ENCODE measurements at places on chromosomes 2 and 18.

DNA sequence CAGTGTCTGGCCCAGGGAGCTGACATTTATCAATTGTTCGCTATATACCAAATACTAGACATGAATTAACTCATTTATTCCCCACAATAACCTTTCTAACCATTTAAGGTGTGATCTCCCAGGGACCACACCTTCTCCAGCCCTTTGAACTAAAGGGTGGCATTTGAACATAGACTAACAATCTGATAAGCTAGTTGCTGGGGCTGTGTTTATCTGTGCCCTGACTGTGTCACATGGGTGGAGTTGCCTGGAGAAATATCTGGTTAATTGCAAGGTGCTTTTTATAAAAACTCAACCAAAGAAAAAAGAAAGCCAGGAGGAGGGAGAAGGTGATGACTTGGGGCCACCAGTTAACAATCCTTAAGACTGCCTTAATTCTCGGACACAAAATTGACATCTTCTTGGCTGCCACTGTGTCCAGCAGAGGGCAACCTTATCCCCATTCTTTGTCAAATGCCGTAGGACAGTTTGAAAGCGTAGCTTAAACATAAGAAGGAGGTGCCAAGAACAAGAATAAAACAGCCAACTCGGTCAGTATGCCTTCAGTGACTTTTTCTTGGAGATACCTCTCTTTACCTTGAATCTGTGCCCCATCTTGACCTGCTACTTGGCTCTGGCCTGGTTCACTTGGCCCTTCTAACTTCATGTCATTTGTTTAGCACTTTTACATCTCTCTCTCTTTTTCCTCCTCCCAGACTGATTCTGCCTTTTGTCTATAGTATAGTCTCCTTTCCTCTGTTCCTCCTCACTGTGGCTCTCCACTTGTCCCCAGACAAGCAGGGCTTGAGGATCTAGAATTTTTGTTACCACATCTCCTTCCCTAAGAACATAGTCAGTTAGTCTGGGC lies 183.4 kb downstream of the MYO3B start:
- DNase-seq = no peak

DNA sequence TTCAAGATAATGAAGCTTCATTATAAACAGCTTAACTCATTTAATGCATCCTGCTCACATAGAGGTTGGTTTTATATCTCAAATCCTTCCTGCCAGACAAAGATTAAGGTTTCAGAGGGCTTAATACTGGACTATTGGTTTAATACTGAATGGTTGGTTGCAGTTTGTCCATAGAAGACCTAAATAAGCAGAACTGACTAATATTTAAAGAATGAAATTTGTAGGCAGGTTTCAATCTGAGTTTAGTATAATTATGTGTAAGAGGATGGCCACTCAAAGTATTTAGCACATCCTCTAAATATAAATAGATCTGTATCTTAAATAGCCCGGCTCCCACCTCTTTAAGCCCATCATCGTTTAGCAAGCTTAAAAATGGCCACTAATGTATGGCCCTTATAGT lies 92.5 kb downstream of the EPB41L5 start:
- no peak for DNase-seq

- DNase-seq = no peak
These were observed 393.0 kb upstream of the SALL3 start for GRCh38 chr18:78586586-78586985.

DNA sequence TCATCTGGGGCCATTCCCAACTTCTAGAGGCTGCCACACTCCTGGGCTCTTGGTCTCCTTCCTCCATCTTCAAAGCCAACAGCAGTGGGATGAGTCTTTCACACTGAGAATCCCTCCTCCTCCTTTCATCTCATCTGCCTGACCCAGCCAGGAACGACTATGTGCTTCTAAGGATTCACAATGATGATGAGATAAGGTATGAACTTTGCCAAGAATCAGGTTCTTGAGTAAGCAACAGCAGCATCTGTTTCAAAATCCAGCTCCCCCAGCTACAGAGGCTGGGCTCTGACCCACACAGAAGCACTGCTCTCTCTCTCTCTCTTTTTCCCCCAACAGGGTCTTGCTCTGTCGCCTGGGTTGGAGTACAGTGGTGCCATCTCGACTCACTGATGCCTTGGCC lies 46.4 kb downstream of the TIMM21 start:
- DNase-seq = no peak

GRCh38 chr18:42517896-42518295 lies 562.9 kb downstream of the PIK3C3 start:
- DNase-seq = no peak

GRCh38 chr18:49094979-49095632 lies 144.3 kb upstream of the SMAD7 start:
- DNase-seq = peak; percentile 47

DNA sequence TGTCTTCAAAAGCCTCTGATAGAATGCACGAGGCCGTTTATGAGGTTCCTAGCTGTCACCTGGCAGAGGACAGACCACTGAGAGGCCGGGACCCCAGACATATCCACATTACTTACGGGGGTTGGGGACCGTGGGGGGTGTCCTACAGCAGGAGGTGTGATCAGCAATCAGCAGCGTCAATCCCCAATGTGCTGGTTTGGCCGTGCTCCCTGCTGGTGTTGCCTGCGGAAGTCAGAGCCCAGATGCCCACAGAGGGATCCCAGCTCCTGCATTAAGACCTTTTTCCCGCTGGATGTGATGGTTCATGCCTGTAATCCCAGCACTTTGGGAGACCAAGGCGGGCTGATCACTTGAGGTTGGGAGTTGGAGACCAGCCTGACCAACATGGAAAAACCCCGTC lies 20.8 kb upstream of the SP5 start:
- DNase-seq = no peak

- no peak for DNase-seq
These were observed 70.6 kb downstream of the CAPN13 start for GRCh38 chr2:30736461-30737325.

GRCh38 chr2:182481676-182482075 lies 54.8 kb upstream of the PDE1A start:
- no peak for DNase-seq

DNA sequence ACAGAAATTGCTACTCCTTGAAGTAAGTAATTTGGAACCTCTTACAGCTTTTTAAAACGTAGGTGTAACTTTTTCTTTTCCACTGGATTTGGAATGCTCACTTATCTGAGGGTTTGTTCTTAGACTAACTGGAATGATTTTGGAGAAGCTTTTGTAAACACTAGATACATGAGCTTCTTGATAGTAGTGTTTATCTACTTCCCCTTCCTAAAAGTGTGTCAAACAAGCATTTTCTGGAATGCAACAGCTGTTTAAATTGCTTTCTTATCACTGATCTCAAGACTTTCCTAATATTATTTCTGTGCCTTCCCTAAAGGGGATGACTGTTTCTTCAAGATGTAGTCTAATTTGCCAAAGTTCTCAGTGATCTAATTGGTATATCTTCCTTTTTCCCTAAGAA lies 282.6 kb downstream of the CCDC178 start:
- no peak for DNase-seq

DNA sequence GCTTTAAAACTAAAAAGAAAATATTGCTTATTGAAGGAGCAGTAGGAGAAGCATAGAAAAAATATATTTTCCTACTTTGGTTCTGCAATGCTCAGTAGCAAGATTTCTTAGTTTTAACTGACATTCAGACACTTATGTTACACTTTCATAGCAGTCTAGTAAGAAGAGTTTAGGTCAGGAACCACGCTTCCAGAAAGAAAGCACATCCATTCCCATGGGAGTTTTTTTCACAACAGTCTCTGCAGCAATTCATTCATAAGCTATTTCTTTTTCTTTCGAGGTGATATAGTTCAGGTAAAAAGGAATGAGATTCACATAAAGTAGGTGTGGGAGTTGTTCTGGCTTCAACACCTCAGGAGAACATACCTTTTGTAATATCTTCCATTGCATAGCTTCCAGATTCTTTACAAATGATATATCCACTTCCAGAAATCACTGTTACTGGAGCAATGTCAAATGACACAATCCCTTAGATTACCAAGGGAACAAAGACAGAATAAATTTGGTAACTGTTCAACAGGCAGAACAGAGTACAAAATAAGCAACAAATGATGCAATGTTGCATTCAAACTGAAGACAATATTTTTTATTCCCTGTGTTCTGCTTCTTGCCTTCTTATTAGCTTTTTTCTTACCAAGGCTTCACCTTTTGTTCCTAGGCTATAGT lies 95.2 kb upstream of the GULP1 start:
- no peak for DNase-seq

GRCh38 chr2:32182667-32183066 lies 17.0 kb downstream of the SLC30A6 start:
- no peak for DNase-seq

DNA sequence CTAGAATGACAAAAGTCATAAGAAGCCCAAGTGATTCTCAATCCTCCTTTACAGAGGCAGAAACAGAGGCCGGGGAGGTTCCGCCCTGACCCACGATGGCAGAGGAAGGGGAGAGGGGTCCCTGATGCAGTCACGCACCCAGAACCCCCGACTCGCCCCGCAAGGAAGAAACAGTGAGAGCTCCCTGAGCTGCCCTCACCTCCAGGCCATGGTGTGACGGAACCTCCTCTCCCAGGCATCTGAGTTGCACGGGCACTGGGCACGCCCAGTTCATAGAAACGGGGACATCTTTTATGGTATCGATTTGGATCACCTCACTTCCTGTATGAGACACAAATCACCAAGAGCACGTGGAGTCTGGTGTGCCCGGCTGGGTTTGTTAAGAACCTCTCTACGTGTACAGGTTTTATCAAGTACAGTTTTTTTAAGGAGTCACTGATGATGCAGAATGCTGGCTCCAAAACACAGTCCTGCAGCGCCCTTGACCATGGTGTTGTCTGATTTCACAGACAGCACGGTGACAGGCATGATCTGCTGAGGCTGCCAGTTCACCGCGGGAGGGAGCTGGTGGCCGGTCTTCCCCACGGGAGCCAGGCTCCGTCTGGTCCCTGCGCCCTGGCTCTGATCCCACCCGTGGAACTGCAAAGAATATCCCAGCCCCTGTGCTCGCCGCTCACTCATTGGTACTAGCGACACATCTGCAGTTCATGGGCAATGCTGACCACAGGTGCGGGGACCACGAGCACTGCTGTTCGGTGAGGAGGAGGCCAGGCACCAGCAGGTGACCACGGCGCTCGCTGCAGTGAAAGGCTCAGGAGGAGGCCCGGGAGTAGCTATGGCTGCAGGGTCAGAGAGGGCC lies 35.6 kb downstream of the PXDN start:
- DNase-seq = no peak

GRCh38 chr18:28657961-28658360 lies 481.0 kb upstream of the CDH2 start:
- DNase-seq = peak; percentile 4

DNA sequence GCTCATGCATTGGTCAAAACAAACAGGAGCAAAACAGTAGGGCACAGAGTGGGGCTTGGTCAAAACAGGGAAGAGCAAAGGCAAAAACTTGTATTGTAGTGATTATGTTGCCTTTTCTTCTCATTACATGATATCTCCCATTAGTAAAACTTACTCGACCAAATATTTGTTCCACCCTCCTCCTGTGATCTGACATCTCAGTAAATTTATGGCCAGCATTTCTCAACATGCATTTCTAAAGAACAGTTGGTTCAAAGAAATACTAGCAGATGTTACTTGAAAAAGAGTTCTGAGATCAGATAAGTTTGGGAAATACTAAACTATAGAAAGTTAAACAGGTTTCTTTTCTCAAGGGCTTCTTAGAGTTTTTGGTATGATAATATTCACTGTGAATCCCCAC lies 423.1 kb downstream of the FIGN start:
- no peak for DNase-seq

DNA sequence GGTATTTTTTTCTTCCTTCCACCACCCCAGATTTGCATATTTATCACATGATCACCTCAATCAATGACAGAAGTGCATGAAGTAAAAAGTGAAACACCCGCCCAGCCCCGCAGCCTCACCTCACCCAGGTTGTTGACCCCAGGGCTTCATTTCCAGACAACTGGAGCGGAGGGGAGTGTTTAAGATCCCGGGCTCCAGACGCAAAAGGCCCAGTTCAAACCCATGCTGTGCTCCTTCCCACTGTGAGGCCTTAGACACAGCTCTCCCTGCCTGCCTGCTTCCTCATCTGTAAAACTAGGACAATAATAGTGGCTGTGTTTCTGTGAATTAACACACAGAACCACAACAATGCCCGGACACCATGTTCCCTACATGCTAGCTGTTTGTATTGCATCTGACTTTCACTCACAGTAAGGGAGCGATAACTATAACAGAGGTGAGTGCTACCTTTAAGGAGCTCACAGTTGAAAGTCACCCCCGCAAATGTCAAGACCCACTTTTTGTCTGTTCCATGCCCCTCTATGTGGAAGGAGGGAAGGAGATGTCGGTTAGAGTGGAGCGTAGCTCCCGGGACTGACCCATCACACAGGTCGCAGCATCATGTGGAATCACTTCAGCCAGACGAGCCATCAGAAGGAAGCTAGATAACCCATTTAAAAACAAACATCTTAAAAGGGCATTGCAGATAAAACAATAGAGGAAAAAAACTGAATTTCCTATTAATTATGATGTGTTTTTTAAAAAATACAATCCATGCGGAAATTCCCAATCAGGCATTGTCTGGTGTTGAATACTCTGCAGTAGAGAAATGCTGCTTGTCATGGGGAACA lies 77.5 kb upstream of the DAPL1 start:
- no peak for DNase-seq

- DNase-seq = no peak
These were observed 349.1 kb upstream of the MAP2 start for GRCh38 chr2:209074711-209075110.

- no peak for DNase-seq
These were observed 135.8 kb upstream of the LTBP1 start for GRCh38 chr2:32810909-32811495.

- DNase-seq = no peak
These were observed 5.1 kb downstream of the SLC35F6 start for GRCh38 chr2:26769089-26769761.

DNA sequence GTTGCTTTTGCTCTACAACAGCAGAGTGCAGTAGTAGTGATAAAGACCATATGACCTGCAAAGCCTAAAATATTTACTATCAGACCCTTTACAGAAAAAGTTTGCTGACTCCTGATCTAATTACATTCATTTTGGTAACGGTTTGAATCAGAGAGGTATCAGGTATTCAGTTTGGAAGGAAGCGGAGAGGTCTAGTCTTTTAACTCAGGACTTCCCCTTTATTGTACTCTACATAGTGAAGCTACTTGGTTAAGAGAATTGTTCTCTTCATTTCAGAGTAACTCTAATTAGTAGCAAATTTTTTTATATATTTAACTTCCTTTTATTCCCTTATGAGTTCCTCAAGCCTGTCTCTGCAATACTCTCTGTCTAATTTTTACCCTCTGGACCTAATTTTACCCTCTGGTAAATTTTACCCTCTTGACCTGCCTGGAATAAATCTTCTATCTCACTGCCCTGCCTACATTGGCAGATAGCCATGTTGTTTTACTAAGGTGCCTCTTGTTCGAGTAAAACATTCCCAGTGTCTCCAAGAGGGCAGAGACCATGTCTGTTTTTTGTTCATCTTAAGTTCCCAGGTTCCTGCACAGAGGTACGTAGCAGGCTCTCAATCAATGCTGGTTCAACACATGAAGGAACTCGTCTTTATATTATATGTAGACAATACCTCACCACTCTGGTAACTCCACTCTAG lies 170.6 kb downstream of the DNAH6 start:
- DNase-seq = no peak

All from HS-27A (cell line).